ENCODE measurements at places on chromosomes 3 and 15. TPM values are rescaled to one million over a fixed set of nuclear protein-coding genes. Genes with fewer than 3 reads are reported as not detected.

GRCh38 chr15:81653259-81653658 is 279.2 kb upstream of the TMC3 start:
- H3K36me3 ChIP-seq, result no peaks in the 10 kb centered on the region
- no peak overlapping the region for H3K27ac ChIP-seq
- no peak overlapping the region for H3K4me3 ChIP-seq
- DNase-seq, result no peak
- no peaks in the 10 kb centered on the region for H3K27me3 ChIP-seq
- H3K4me1 ChIP-seq, result no peaks in the 10 kb centered on the region

DNA sequence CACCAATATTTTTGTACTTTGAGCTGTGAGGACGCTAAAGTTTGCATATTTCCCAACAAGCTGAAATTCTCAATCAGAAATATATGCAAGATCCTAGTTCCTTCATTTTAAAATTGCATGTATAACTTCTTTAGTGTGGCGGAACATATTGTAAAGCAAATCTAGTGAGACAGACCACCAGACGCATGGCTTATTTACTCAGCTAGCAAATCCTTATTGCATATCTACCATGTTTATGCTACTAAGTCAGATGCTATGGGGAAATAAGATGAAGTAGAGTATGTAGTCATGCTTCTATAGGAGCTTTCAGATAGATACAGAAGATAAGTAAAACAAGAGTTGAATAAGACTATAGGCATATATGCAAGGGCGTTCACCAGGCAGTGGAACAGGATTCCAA is 62.0 kb downstream of the C3orf70 start:
- DNase-seq, result no peak
- H3K4me3 ChIP-seq, result no peak overlapping the region
- no peaks in the 10 kb centered on the region for H3K4me1 ChIP-seq
- H3K27ac ChIP-seq, result no peak overlapping the region

GRCh38 chr3:36663666-36664291 is 100.6 kb downstream of the DCLK3 start:
- H3K4me3 ChIP-seq, result no peak overlapping the region
- no peak for DNase-seq
- H3K36me3 ChIP-seq, result no peaks in the 10 kb centered on the region
- no peaks in the 10 kb centered on the region for H3K4me1 ChIP-seq

DNA sequence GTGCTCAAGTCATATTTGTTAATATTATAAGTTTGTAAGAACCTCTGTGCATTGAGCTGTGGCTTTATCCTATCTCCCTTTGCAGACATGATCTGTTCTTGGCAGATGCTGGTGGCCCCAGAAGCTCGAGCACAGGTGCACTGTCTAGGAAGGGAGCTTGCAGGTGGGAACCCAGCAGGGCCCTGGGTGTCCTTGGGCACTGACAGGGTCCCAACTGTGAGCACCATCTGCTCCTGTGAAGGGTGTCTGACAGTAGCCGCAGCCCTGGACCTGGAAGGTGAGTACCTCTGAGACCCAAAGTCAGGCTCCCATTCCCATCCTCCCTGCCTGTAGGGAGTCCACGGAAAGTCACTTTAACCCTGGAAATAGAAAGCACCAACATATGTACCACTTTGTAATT is 2.4 kb upstream of the REC114 start:
- H3K27me3 ChIP-seq, result peaks cover 14% of the 10 kb centered on the region
- no peaks in the 10 kb centered on the region for H3K36me3 ChIP-seq
- H3K27ac ChIP-seq, result no peak overlapping the region
- H3K4me3 ChIP-seq, result no peak overlapping the region
- no peaks in the 10 kb centered on the region for H3K4me1 ChIP-seq

- no peak overlapping the region for H3K27ac ChIP-seq
- H3K36me3 ChIP-seq, result no peaks in the 10 kb centered on the region
- no peaks in the 10 kb centered on the region for H3K4me1 ChIP-seq
- no peak for DNase-seq
- H3K27me3 ChIP-seq, result no peaks in the 10 kb centered on the region
These were observed 15.7 kb upstream of the RBP1 start for GRCh38 chr3:139555249-139555648.

- no peak for DNase-seq
- no peak overlapping the region for H3K27ac ChIP-seq
- H3K36me3 ChIP-seq, result no peaks in the 10 kb centered on the region
- no peaks in the 10 kb centered on the region for H3K4me1 ChIP-seq
- H3K27me3 ChIP-seq, result no peaks in the 10 kb centered on the region
These were observed 826.1 kb downstream of the AGBL1 start for GRCh38 chr15:86905625-86906256.

DNA sequence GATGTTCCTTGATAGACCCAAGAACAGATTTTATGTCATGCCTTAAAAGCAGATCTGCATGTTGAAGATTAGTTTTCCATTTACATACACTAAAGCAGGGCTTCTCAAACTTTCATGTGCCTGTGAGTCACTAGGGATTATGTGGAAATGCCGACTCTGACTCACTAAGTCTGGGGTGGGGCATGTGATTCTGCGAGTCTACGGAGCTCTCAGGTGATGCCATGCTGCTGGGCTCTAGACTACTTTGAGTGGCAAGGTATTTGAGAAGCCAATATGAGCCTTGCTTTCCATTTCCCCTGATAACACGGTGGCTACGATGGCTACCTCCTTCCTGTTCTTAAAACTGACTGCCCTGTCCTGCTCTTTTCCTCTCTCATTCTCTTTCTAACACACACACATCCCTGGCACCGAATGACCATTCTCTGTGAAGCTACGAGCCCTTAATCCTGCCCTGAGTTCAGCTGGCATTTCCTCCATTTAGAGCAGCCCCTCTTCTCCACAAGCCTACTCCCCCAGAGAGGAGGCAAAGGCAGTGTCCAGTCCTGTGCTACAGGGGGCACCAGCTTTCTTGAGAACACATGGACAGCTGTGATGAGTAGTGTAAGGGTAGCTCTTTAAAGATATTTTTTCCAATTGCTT is 39.7 kb upstream of the PYGO1 start:
- peaks cover 5% of the 10 kb centered on the region for H3K27me3 ChIP-seq
- H3K36me3 ChIP-seq, result no peaks in the 10 kb centered on the region
- no peak overlapping the region for H3K27ac ChIP-seq

DNA sequence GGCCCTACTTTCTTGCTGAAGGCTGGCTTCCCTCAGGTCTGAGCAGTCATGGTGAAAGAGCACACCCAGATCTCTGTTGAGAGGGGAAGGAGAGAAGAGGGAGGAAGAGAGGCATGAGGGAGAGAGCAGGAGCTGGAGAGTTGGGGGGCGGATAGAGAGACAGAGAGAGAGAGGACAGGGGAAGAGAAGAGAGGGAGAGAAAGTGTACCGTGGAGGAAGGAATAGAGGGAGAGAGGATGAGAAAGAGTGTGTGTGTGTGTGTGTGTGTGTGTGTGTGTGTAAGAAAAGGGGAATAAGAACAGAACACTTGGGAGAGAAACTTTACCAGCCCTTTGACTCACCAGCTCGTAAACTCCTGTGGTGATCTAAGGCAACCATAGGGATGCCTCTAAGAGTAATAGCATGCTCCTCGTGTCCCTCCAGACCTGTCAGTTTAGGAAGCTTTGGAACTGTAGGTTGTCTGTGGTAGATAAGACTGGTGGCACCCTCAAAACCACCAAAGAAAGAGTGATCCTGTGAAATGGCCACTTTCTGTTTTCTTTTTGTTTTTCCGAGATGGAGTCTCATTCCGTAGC is 18.2 kb downstream of the ZNF592 start:
- H3K27ac ChIP-seq, result no peak overlapping the region
- peaks cover 7% of the 10 kb centered on the region for H3K36me3 ChIP-seq
- no peak overlapping the region for H3K4me3 ChIP-seq
- no peak for DNase-seq
- peaks cover 8% of the 10 kb centered on the region for H3K4me1 ChIP-seq
- H3K27me3 ChIP-seq, result no peaks in the 10 kb centered on the region

GRCh38 chr3:72601983-72602750 is 246.1 kb downstream of the SHQ1 start:
- no peak overlapping the region for H3K4me3 ChIP-seq
- DNase-seq, result no peak
- H3K27me3 ChIP-seq, result peaks cover 14% of the 10 kb centered on the region
- H3K27ac ChIP-seq, result no peak overlapping the region
- no peaks in the 10 kb centered on the region for H3K36me3 ChIP-seq

DNA sequence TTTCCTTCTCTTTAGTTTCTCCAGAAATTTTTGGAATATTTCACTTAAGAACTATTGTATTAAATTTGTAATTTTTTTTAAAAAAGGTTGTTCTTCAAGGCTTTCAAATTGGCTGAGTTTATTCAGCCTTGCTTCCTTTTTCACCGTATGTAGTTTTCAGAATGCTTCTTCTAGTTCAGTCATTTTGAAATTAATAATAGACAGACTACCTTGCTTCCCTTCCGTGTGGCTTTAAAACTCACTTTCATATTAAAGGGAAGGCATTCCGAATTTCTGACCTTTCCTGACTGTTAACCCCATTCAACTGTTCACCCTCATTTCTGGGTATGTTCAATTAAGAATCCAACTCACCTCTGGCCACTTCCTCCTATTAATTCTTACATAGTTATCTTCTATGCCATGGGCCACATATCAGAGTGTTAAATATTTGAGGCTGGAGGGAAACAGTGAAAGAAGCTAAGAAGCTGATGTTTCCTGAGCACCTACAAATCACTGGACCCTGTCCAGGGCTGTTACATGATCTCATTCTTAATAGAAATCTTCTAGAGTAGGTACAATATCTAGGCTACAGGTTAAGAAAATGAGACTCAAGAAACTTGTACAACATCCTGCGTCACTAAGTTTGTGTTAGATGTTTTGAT is 237.5 kb downstream of the P3H2 start:
- no peaks in the 10 kb centered on the region for H3K4me1 ChIP-seq
- no peak overlapping the region for H3K27ac ChIP-seq
- no peaks in the 10 kb centered on the region for H3K27me3 ChIP-seq
- no peaks in the 10 kb centered on the region for H3K36me3 ChIP-seq
- no peak overlapping the region for H3K4me3 ChIP-seq

GRCh38 chr3:114093596-114093995 is 37.1 kb downstream of the QTRT2 start:
- H3K27me3 ChIP-seq, result peaks cover 5% of the 10 kb centered on the region
- H3K36me3 ChIP-seq, result no peaks in the 10 kb centered on the region
- no peak overlapping the region for H3K4me3 ChIP-seq
- H3K4me1 ChIP-seq, result no peaks in the 10 kb centered on the region

DNA sequence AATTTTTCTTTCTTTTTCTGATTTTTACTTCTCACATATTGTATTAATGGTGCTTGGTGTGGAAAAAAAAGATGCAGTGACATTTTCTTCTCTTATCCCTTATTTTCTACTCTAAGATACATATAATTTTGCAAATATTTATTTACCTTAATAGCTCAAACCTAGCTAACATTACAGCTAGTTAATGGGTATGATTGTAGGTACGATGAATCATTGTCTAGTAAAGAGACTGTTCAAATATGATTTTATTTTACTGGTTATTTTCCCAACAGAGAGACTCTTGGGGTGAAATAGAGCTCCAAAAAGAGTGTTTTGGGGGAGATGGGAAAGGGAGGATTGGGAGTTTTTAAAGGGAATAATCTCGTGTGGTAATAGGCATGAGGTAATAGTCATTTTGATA is 206.0 kb downstream of the RBMS3 start:
- no peak overlapping the region for H3K4me3 ChIP-seq
- H3K36me3 ChIP-seq, result no peaks in the 10 kb centered on the region
- H3K27ac ChIP-seq, result no peak overlapping the region

- H3K27me3 ChIP-seq, result no peaks in the 10 kb centered on the region
- no peak overlapping the region for H3K4me3 ChIP-seq
- peaks cover 13% of the 10 kb centered on the region for H3K4me1 ChIP-seq
- no peak for DNase-seq
These were observed 47.5 kb downstream of the SACM1L start for GRCh38 chr3:45736707-45737106.

DNA sequence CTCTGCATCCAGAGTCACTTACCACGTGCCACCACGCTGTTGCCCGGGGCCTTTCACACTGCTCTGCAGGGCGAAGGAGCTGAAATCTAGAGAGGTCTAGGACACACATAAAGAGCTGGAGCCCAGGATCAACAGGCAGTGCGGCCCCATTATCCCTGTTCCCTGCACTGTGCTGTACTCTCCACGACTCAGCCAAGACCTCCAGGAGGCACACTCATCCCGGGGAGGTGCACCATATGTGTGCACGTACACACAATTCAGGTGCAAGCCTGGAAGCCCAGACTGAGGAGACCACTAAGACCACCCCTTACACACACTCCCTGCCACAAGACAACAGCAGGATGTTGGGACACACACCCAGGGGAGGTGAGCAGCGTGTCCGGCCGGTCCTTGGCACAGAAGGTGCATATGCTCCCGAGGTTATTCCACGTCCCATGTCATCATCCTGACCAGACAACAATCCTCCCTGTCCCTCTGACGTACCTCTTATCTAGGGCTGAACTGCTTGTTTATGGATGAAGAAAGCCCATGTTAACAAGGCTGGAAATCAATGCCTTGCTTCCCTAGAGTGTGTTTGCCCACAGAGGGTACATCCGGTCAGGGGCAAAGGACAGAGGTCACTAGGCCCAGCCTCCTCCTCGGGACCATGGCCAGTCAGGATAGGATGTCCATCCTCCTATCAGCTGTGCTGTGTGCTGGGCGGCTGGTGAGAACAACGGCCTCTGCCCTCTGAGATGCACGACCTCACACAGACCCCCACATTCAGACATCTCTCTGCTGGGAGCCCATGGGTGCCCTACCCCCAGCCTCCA is 16.1 kb downstream of the KLF15 start:
- H3K27ac ChIP-seq, result no peak overlapping the region
- H3K36me3 ChIP-seq, result no peaks in the 10 kb centered on the region
- no peak overlapping the region for H3K4me3 ChIP-seq
- no peaks in the 10 kb centered on the region for H3K27me3 ChIP-seq
- H3K4me1 ChIP-seq, result no peaks in the 10 kb centered on the region

- DNase-seq, result no peak
- no peaks in the 10 kb centered on the region for H3K36me3 ChIP-seq
- no peak overlapping the region for H3K4me3 ChIP-seq
- no peak overlapping the region for H3K27ac ChIP-seq
These were observed 40.4 kb upstream of the LIMD1 start for GRCh38 chr3:45554006-45554666.

The B3GNT5 gene
- total RNA-seq, result 0.55 TPM

The FES gene
- total RNA-seq, result 4.2 TPM

The RAD51 gene
- total RNA-seq, result 2.5 TPM

The ITIH4 gene
- total RNA-seq, result 52.0 TPM

The CFAP44 gene
- 16.8 TPM for total RNA-seq

The PDE12 gene
- total RNA-seq, result 32.3 TPM

The KLHL40 gene
- total RNA-seq, result not detected

The LRRK1 gene
- 1.1 TPM for total RNA-seq

The ABI3BP gene
- total RNA-seq, result not detected

The DOCK3 gene
- total RNA-seq, result 3.2 TPM

The OTOL1 gene
- total RNA-seq, result not detected

The GOLGA8G gene
- total RNA-seq, result not detected

Data from T-cell (primary cell).